HuH-7.5 (cell line): ENCODE measurements at places on chromosomes 2 and 18.

- DNase-seq, result no peak
Observed at GRCh38 chr2:217363470-217363869, 503.6 kb upstream of the TNP1 start.

GRCh38 chr18:63312737-63313395 is 6.7 kb downstream of the BCL2 start:
- no peak for DNase-seq

GRCh38 chr2:102282678-102283091 is 28.7 kb upstream of the IL1RL1 start:
- DNase-seq, result no peak

- DNase-seq, result no peak
Observed at GRCh38 chr2:145740302-145740701, 1220.4 kb upstream of the ZEB2 start.

DNA sequence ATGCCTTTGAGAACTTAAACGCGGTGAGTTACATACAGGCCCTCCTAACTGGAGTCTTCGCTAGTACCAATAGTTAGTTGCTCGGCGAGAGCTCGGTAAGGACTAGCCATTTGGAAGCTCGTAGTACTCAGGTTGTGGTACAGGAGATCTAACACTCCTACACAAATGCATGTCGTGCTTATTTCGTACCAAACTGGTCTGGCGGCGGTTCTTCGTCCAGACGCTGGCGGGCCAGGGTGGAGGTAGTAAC is 346 bp upstream of the VRK2 start:
- no peak for DNase-seq

- DNase-seq, result no peak
Observed at GRCh38 chr18:72612894-72613533, 68.9 kb upstream of the CBLN2 start.

- DNase-seq, result no peak
Observed at GRCh38 chr2:69786052-69786560, 43.4 kb upstream of the GMCL1 start.

DNA sequence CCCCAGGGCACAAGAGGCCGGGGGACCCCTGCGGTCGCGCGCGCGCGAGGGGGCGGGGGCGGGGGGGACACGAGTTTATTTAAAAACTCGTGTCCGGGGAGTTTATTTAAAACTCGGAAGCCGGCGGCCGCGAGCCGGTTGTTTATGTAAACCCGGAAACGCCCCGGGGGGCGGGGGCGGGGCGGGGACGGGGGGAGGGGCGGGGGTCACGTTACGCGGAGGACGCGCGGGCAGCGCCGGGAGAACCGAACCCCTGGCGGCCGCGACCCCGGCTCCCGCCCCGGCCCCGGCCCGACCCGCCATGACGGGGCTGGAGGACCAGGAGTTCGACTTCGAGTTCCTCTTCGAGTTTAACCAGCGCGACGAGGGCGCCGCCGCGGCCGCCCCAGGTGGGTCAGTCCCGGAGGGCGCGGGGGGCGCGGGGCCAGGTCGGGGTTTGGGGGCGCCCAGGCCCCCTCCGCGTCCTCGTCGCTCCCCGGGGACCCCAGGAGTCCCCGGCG is 4.4 kb downstream of the NFATC1 start:
- DNase-seq, result peak; percentile 86

GRCh38 chr2:6052649-6053048 is 360.5 kb downstream of the SOX11 start:
- DNase-seq, result no peak

- peak; percentile 90 for DNase-seq
Observed at GRCh38 chr2:98730707-98731040, 258 bp downstream of the MGAT4A start.

DNA sequence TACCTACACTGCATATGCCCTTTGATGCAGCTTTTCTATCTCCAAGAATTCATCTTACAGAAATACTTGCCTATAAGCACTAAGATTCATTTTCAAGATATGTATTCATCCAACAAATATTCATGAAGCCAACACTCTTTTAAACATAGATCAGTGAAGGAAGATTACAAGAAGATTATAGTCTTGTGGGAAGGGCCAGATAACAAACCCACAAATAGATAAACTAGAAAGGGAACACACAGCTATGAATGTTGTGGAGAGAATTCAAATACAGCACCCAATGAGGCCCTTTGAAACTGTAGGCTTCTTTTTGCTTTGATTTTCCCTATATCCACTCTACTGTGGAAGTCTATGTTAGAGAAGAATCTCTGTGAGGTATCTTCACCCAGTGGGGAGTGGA is 186.7 kb upstream of the RBMS1 start:
- DNase-seq, result no peak

DNA sequence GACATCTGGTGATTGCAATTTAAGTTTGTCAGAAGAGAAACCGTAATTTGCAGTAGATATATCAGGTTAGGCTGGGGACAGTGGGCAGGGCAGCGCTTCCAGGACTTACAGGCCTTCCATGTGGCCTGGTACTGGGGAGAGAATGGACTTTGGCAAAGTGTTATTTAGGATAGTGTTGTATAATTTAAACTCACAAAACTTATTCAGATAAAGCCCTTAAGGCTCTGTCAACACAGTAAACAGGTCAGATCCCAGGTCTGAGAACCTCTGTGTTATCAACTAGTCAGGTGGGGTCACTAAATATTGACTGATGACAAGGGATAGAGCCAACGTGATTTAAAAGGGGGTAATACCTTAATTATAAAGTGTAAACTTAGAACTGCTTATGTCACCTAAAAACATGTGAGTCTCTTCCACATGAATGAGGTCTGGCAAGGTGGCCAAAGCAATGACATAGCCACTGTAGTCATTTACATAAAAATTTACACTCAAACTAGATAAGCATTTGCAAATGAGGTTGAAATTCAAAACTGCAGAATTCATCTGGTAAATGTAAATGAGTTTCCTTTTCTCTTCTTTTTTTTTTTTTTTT is 80.2 kb upstream of the DNMT3A start:
- DNase-seq, result no peak

- no peak for DNase-seq
Observed at GRCh38 chr2:46899053-46899452, 16.6 kb downstream of the MCFD2 start.

- DNase-seq, result no peak
Observed at GRCh38 chr18:47794725-47795433, 135.6 kb downstream of the SMAD2 start.

DNA sequence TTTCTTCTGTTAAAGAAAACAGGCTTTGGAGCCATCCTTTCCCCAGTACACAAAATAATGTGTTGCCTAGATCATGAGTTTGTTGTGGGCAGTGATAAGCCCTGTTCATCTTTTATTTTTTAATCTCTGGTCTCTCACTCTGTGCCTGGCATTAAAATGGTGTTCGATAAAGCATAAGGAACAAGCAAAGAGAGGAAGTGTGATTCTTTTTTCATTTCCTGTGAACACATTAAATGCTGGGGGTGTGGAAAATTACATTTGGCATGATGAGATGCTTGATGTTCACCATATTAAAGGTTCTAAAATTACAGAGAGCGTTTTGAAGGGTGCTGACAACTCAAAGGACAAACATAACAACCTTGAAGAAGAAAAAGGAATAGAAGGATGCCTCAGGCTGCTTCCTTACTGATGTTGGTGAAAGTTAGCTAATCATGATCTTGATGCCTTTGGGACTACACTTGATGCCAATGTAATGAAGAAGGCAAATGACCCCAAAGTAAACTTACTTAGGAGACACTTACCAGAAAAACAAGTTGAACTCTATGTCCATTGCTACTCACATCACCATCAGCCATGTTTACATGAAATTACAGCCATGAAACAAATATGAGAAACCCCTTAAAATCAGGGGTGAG is 33.0 kb downstream of the TMEFF2 start:
- no peak for DNase-seq

- no peak for DNase-seq
Observed at GRCh38 chr2:938181-939005, 12.3 kb upstream of the SNTG2 start.

GRCh38 chr2:175445281-175445680 is 263.8 kb upstream of the ATP5MC3 start:
- DNase-seq, result no peak

- no peak for DNase-seq
Observed at GRCh38 chr18:8229040-8229439, 380.2 kb upstream of the RAB12 start.

DNA sequence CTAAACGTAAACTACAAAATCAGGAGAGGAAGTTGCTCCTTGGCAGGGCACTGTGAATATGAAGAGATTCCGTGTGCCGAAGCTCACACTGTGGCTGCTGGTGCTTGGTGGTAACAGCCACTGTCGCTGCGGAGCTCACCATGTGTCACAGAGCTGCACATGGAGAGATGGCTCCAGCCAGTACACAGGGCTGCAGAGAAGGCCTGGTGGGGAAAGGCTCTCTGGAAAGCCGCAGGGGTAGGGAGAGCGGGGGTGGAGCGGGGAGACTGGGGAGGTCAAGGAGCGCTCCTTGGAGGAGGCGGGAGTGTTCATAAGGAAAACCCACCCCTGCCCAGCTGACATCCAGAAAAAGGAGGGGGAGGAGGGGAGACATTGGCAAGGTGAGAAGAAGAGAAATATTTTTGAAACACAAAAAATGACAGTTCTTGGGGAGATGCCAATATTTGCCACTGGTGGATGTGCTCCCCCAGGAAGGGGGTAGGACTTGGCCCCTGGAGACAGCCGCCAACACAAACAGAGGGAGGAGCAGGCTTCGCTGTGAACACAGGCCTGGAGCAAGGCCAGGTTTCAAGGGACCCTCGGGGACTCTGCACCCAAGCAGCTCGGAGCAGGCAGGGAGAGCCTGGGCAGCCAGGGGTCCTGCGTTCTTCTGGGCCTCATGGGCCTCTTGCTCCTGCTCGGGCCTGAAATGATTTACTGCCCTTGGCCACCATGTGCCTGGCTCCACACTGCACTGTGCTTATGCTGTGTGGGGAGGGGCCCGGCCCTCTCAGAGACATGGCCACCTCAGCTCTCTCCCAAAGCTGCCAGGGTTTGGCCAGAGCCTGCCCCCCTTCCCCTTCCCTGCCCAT is 102.6 kb upstream of the GLI2 start:
- DNase-seq, result no peak

DNA sequence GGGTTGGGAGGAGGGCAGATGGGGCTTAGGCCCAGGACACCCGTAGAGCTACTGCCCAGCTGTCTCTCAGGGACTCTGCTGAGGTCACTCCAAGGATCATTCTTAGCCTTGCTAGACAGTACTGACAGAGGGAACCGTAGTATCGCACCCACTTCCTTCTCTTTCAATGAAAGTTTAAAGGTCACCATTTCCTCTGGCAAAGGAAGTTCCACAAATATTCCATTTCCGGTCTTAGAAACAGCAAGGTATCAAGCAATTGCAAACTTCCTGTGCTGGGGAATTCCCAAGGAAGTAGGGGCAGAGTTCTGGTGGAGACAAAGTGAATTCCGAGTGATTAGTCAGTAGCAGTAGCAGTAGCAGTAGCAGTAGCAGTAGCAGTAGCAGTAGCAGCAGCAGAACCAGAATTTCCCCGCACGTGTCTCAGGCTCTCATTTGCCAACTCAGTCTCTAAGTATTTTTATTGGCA is 24.7 kb downstream of the IL1B start:
- DNase-seq, result no peak

- no peak for DNase-seq
Observed at GRCh38 chr2:223587301-223587700, 14.9 kb downstream of the SCG2 start.

GRCh38 chr2:67719351-67719750 is 322.2 kb downstream of the ETAA1 start:
- no peak for DNase-seq

DNA sequence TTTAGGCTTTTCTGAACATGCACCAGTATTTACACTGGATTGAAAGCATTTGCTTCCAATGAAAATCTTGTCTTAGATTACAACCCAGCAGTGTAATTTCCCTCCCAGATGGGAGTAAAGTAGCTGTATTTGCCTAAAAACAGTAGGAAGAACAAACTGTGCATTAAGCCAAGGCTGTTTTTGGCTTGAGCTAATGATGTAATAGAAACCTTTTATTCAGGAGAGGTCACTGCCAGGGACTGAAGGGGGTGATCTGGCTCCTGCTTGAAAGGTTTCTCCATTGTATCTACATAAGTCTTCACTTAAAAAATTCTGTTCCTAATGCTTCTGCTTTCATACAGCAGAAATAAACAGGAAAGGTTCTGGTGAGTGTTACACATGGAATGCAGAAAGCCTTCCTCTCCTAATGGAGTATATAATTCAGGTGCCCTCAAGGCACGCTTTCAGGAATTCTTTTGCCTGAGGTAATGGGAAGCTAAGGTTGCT is 74.4 kb downstream of the MEIS1 start:
- no peak for DNase-seq

GRCh38 chr18:36534154-36534688 is 236.7 kb downstream of the FHOD3 start:
- DNase-seq, result no peak

DNA sequence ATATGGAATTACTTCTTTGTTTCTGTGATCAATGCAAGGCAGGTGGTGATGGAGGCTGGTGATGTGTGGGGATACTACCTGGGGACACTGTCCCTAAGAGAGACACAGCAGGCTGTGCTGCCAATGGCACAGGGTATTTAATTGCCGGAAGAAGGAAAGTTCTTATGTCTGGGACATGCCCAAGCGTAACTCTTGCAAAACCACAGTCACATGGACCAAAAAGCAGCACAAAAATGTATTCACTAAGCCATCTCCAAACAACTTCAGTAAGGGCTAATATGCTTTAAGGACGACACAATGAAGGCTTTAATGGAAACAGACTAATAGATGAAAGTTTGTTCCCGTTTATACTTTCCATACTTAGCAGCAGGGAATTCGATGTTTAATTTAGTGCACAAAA is 49.7 kb upstream of the AP1S3 start:
- no peak for DNase-seq

DNA sequence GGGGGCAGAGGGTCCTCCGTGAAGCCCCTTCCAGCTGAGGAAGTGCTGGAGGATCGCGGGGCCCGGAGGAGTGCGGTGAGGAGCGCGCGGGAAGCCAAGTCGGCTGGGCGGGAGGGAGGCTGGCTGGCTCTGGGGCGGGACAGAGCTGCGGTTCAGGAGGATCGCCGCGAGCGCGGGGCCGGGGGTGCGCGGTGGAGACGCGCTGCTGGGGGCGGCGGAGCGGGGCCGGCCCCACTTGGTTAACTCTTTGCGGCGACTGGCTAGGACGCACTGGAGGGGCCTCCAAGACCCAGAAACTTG is 464 bp downstream of the CYBRD1 start:
- no peak for DNase-seq

GRCh38 chr2:169771021-169771420 is 27.6 kb upstream of the SSB start:
- no peak for DNase-seq

DNA sequence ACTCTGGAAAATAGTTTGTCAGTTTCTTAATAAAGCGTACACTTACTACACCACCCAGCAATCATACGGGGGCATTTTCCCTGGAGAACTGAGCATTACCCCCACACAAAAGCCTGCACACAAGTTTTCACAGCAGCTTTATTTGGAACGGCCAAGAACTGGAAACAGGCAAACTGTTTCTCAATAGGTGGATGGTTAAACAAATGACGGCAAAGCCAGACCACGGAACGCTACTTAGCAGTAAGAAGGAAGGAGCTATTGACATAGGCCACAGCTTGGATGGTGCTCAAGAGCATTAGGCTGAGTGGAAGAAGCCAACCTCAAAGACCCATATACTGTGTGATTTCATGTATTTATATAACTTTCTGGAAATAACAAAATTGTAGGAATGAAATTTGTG is 9.0 kb downstream of the MALL start:
- no peak for DNase-seq
